ENCODE measurements at places on chromosomes 13 and 19. TPM values are rescaled to one million over a fixed set of nuclear protein-coding genes. Genes with fewer than 3 reads are reported as not detected.

PSG6 gene
- not detected for total RNA-seq

FGF9 gene
- 0.04 TPM for total RNA-seq

CD37 gene
- 3.5 TPM for total RNA-seq

THSD8 gene
- total RNA-seq = 9.7 TPM

CCDC70 gene
- total RNA-seq = not detected

SUPT20H gene
- 27.1 TPM for total RNA-seq

IGFL3 gene
- total RNA-seq = not detected

PGLYRP1 gene
- not detected for total RNA-seq

ZSCAN18 gene
- total RNA-seq = 9.4 TPM

OR7D2 gene
- not detected for total RNA-seq

DACH1 gene
- total RNA-seq = 0.24 TPM

PROZ gene
- not detected for total RNA-seq

- ATAC-seq = no peak
Observed at GRCh38 chr13:61040181-61040580, 375.5 kb downstream of the PCDH20 start.

DNA sequence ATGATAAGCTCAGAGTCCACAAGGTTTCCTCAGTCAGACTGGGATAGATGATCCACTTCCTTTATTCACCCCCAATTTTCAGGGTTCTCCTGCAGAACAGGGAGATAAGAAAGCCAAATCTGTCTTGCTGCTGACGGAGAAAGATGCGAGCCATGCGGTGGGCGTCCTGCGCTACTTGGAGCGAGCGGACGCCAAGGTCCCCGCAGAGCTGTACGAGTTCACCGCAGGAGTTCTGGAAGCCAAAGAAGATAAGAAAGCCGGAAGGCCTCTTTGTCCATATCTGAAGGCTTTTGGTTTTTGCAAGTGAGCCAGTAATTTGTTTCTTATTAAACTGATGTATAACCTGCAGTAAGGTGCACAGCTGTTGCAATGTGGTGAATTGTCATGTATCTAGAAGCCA, 66.7 kb downstream of the SLC7A9 start:
- ATAC-seq = no peak

- no peak for ATAC-seq
Observed at GRCh38 chr19:1396768-1397679, 4.3 kb downstream of the GAMT start.

DNA sequence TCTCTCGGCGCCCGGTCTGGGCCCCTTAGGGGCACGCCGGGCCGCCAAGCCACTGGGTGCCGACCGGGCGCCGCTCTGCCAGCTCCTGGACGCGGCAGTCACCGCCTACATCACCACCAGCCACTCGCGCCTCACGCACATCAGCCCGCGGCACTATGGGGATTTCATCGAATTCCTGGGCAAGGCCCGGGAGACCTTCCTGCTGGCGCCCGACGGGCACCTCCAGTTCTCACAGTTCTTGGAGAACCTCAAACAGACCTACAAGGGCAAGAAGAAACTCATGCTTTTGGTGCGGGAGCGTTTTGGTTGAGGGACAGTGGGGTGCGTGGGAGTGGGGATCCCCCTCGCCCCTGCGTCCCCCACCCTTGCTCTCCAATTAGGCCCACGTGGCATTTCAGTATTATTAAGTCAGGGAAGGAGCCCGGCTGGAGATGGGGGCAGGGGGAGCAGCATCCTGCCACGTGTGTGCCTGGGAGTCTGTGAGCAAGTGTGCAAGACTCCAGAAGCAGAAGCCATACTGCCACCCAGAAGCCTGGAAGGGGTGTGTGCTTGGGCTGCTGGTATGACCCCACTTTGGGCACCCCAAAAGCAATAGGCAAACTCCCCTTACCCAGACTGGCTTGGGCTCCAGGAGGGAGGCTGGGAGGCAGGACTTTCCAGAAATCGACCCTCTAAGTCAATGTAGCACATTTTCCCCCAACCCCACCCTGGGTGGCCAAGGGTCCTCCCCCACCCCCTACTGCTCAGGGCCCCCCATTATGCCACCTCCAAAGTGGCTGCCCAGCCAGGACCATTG, 35.7 kb downstream of the ZSWIM4 start:
- ATAC-seq = no peak

- ATAC-seq = peak; percentile 34
Observed at GRCh38 chr13:49652355-49653305, 24.3 kb downstream of the ARL11 start.

- ATAC-seq = no peak
Observed at GRCh38 chr13:92976657-92977056, 249.9 kb upstream of the GPC6 start.

DNA sequence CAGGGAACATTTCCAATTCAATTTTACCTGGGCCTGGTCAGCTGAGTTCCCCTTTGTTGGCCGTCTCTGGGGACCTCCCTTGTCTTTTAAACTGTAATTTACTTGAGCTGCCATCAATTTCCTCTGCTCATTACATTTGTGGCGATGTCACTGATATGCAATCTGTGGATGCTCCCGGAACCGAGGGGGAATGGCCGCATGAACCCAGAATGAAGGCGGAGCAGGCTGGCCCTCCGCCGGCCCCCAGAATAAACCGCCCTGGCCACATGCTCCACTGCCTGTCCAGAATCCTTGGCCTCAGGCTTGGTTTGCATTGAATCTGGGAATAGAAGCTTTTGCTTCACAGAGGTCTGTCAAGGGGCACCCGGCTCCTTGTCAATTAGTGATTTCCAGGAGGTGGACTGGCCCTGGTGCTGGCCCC, 276.8 kb downstream of the TEX29 start:
- ATAC-seq = no peak

GRCh38 chr13:97999653-98000052, 46.2 kb downstream of the IPO5 start:
- ATAC-seq = no peak

- no peak for ATAC-seq
Observed at GRCh38 chr19:4444765-4445741, 12.5 kb downstream of the UBXN6 start.

- ATAC-seq = no peak
Observed at GRCh38 chr13:39405107-39405506, 197.9 kb downstream of the LHFPL6 start.

GRCh38 chr13:48852911-48853727, 122.6 kb upstream of the FNDC3A start:
- ATAC-seq = no peak

- no peak for ATAC-seq
Observed at GRCh38 chr13:57527114-57527735, 104.3 kb upstream of the PCDH17 start.

GRCh38 chr13:80121038-80121437, 219.9 kb downstream of the SPRY2 start:
- no peak for ATAC-seq

GRCh38 chr13:36555151-36555986, 118.5 kb upstream of the SERTM1 start:
- ATAC-seq = no peak

GRCh38 chr13:42656161-42656560, 82.2 kb downstream of the TNFSF11 start:
- ATAC-seq = no peak

GRCh38 chr19:8593931-8594330, 16.6 kb downstream of the ADAMTS10 start:
- ATAC-seq = no peak

DNA sequence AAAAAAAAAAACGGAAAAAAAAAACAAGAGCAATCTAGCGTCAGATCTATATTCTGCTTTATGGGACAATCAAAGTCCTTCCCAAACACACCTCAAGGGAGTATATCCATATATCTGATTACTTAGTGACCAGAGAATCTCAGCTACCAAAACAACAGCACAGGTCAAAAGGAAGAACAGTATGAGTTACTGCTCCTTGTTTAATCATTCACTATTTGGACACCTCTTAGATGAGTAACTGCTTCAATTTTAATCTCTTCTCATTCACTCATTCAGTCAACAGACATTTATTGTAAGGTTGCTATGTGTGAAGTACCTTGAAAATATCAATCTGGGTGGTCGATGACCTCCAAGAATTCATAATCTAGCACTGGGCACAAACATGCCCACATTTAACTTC, 193.2 kb downstream of the IRS2 start:
- no peak for ATAC-seq

- peak; percentile 31 for ATAC-seq
Observed at GRCh38 chr13:24307211-24308067, 1.9 kb upstream of the C1QTNF9 start.

DNA sequence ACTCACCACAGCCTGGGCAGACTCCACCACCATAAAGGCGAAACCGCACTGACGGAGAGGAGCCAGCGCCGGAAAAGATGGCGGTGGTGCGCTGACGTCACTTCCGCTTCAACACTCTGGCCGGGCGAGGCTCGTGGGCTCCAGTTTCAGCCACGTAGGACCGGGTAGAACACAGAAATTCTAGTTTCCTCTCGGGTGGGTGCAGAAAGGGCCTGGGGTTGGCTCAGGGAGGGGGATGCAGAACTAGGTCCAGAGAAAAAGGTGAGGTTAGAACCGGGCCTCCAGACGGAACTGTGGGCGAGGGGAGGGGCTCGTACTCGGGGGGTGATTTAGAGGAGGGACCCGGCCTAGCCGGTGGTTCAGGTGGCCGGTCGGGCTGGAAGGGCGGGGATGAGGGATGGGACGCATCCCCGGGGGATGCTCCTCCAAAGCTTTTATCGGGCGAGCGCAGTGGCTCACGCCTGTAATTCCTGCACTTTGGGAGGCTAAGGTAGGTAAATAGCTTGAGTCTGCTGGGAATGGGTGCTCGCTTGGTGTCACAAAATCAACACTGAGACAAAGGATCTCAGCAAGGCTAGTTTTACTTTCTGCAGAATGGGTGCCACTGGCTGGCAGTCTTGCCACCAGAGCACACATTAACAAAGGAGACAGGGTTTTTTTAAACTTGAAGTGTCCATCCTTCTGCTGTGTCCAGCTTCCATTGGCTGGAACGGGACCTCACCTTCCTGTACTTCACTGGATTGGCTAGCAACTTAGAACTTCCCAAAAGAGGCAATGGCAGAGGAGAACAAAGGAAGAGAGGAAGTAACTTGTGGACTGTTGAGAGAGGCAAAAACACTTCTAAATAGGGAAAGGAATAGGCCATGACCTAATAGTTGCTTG, at the start of gene ZNF561:
Gene ZNF561 (minus strand): TSS at position 77 of the 882 bp plus-strand sequence. CDS start 1,776 bp downstream, outside the sequence.
- ATAC-seq = peak; percentile 81

GRCh38 chr19:17831419-17831888, 10.1 kb upstream of the INSL3 start:
- ATAC-seq = peak; percentile 12

GRCh38 chr13:40580566-40581276, 85.7 kb downstream of the FOXO1 start:
- no peak for ATAC-seq

- ATAC-seq = no peak
Observed at GRCh38 chr13:28392428-28392827, 102.5 kb downstream of the FLT1 start.

DNA sequence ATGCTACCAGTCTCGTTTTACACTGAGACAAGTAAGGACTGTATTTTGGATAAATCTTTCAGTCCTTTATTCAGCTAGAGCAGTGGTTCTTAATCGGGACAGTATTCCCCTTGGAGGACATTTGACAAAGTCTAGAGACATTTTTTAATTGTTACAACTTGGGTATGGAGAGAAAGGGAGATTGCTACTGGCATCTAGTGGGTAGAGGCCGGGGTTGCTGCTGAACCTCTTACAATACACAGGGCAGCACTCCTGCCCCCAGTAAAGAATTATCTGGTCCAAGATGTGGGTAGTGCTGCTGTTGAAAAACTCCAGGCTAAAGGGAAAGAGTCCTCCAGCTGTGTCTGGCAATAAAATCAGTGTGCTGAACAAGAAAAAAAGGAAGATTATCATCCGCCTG, 334.8 kb downstream of the SLC7A1 start:
- no peak for ATAC-seq

DNA sequence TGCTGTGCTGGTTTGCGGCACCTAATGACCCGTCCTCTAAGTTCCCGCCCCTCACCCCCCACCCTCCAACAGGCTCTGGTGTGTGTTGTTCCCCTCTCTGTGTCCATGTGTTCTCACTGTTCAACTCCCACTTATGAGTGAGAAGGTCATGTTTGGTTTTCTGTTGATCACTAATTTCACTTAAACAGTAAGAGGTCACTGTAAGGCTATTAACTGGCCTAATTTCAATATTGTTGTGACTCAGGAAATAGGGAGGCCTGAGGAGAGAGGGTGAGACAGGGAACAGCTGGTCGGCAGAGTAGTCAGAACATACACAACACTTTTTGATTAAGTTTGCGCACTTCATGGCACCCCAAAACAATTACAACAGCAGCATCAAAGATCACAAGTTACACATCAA, 15.6 kb downstream of the TUBGCP3 start:
- ATAC-seq = no peak

DNA sequence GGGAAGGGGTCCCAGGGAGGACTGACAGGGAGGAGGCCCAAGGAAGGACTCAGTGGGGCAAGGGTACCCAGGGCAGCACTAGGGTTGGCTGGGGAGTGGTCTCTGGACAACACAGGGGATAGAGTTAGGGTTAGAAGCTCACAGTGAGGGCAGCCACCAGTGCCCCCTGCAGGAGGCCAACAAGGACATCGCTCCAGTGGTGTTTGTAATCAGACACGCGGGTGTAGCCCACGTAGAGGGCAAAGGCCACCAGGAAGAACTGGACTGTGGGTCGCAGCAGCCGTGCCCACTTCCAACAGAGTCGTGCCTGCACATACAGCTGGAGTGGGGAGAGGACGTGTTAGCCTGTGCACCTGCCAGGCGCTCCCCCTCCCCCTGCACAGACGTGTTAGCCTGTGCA, 9.2 kb downstream of the PLPP2 start:
- no peak for ATAC-seq

- peak; percentile 94 for ATAC-seq
Observed at GRCh38 chr19:15629003-15629880, 11.5 kb upstream of the CYP4F3 start.

GRCh38 chr19:31408460-31409124, 59.4 kb upstream of the TSHZ3 start:
- peak; percentile 46 for ATAC-seq

DNA sequence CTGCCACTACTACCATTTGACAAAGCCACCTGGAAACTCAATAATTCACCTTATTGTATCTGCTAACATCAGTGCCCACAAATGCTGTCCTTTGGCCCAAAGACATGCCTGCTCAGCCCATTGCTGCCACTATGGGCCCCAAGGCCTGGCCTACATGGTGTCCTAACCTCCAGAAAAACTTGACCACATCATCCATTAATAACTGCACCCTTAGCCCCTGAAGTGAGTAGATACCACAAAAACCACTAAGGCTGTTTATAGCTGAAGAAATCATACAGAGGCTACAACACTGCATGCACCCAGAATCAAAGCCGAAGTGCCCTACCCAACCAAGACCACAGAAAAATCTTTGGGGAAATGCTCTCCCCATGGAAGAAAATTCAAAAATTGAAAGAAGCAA, 932.8 kb upstream of the SLITRK6 start:
- no peak for ATAC-seq

- no peak for ATAC-seq
Observed at GRCh38 chr19:2815923-2816322, 3.7 kb upstream of the ZNF554 start.

- no peak for ATAC-seq
Observed at GRCh38 chr13:39051157-39051556, 12.9 kb downstream of the NHLRC3 start.

GRCh38 chr19:11165486-11166030, 10.0 kb upstream of the SPC24 start:
- ATAC-seq = no peak
